GM04504 (cell line): ENCODE measurements at places on chromosomes 1 and 21.

- no peak for DNase-seq
Observed at GRCh38 chr1:150256198-150256553, 1.4 kb upstream of the CA14 start.

GRCh38 chr1:93346421-93346993, 800 bp downstream of the DR1 start:
- DNase-seq = no peak

GRCh38 chr1:202255343-202255742, 61.7 kb downstream of the LGR6 start:
- DNase-seq = no peak

- no peak for DNase-seq
Observed at GRCh38 chr21:44076316-44076715, 30.9 kb upstream of the PWP2 start.

GRCh38 chr1:222420633-222421032, 127.3 kb downstream of the HHIPL2 start:
- no peak for DNase-seq

DNA sequence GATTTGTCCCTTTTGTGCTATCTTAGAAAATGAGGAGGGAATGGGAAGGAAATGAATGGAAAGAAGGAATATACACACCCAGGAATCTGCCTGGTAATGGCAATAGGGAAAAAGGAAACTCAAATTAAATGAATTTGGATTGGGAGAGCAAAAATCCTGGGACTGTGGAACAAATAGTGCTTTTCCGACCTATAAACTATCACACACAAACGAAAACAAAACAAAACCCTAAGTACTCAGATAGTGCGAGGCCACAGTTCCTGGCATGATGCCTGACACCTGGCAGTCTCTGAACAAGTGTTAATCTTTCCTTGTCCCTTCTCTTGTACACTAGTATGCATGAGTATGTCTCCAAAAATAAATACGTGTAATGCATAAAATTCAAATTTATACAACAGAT, 319.8 kb upstream of the SPAG17 start:
- DNase-seq = no peak
